T-cell (primary cell): ENCODE measurements at places on chromosomes 7 and 10.
A peak's percentile ranks its signal among the peaks of the same experiment; 100 is the strongest.

DNA sequence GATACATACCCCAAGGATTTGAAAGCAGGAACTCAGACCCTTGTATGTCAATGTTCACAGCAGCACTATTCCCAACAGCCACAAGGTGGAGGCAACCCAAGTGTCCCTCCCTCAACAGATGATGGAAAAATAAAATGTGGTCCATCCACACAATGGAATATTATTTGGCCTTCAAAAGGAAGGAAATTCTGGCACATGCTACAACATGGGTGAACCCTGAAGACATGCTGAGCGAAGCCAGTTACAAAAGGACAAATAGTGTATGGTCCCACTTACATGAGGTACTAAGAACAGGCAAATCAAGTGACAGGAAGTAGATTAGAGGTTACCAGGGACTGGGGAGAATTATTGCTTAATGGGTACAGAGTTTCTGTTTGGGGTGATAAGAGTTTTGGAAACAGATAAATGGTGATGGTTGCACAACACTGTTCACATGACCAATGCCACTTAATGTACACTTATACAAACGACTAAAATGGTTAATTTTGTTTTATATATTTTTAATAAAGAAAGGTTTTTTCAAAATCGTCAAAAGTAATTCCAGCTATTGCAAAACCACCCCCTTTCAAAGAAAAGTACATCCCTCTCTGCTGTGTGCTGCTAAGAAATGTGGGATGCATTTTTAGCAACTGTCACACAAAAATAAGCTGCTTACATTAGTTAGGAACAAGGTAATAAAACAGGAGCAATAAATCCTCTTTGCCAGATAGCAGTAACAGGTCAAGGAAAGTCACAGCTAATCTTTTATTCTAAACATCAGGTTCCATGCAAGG is 85.7 kb downstream of the GRB10 start:
- H3K27ac ChIP-seq, result no peak overlapping the region
- H3K4me1 ChIP-seq, result no peaks in the 10 kb centered on the region

DNA sequence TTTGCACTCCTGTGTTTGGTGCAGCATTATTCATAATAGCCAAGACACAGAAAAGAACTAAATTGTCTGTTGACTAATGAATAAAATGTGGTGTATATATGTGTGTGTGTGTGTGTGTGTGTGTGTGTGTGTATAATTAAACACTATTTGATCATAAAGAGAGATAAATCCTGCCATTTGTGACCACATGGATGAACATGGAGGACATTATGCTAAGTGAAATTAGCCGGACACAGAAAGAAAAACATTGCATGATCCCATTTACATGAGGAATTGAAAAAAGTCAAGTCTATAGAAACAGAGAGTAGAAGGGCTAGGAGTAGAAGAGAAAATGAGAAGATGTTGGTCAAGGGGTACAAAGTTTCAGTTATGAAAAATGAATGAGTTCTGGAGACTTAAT is 85.9 kb downstream of the ANK3 start:
- no peaks in the 10 kb centered on the region for H3K4me1 ChIP-seq
- no peak for DNase-seq
- H3K27ac ChIP-seq, result no peak overlapping the region
- H3K27me3 ChIP-seq, result no peaks in the 10 kb centered on the region
- no peak overlapping the region for H3K4me3 ChIP-seq

DNA sequence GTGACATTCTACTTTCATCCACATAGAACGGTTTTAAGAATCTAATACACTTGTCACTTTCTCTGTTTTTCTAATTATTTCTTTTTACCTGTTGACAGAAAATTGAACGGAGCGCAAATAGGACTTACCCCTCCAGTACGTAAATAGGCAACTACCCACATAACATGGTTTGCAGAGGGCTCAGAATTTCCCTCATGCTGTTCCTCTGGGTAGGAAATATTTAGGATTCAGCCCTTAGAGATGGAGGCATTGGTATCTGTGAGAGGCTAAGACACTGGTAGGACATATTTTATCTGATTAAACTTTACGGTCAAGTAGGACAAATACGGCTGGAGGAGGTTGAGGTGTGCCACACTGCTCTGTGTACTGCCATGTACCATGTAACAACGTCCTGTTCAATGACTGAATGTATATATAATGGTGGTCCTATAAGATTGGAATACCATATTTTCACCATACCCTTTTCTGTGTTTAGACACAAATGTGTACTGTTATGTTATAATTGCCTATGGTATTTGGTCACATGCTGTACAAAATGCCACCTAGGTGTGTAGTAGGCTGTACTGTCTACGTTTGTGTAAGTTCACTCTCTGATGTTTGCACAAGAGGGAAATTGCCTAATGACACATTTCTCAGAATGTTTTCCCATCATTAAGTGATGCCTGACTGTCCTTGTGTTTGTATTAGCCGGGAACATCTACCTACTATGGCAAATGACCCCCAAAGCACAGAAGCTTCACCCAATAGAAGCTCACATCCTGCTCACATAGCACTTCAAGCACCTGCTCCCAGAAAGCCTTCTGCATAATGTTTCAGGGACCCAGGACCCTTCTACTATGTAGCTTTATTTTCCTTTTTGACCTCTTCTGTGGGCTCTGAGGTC is 429.4 kb upstream of the AKR1E2 start:
- H3K36me3 ChIP-seq, result no peaks in the 10 kb centered on the region
- no peaks in the 10 kb centered on the region for H3K4me1 ChIP-seq
- no peak for DNase-seq
- H3K27me3 ChIP-seq, result peaks cover 3% of the 10 kb centered on the region

- H3K27me3 ChIP-seq, result no peaks in the 10 kb centered on the region
- no peak overlapping the region for H3K4me3 ChIP-seq
- no peak overlapping the region for H3K27ac ChIP-seq
These were observed 132.9 kb downstream of the BICC1 start for GRCh38 chr10:58645416-58646146.

- peak overlapping the region; percentile 35 for H3K27ac ChIP-seq
- peaks cover 5% of the 10 kb centered on the region for H3K36me3 ChIP-seq
- DNase-seq, result no peak
- H3K4me1 ChIP-seq, result peaks cover 34% of the 10 kb centered on the region
These were observed 3.6 kb downstream of the GDI2 start for GRCh38 chr10:5809527-5810154.

DNA sequence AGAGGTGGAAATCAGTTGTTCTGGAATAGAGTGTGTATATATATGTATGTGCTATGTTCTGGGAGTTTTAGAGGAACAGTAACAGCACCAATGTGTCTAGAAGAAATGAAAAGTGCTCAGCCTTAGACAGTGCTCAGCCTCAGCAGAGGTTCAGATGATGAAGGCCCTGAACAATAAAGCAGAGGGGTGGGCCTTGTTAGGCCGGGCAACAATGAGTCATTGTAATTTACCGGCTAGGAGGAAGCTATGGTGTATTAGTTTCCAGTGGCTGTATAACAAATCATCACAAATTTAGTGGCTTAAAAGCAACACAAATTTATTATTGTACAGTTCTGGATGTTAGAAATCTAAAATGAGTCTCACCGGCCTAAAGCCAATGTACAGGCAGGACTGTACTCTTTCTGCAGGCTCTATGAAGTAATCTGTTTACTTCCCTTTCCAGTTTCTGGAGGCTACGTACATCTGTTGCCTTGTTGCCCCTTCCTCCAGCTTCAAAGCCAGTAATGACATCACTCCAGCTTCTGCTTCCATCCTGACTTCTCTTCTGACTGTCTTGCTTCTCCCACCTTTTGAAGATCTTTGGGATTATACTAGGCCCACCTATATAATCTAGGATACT is 84.6 kb downstream of the CH25H start:
- no peak overlapping the region for H3K4me3 ChIP-seq
- H3K27me3 ChIP-seq, result no peaks in the 10 kb centered on the region
- H3K4me1 ChIP-seq, result no peaks in the 10 kb centered on the region
- no peak for DNase-seq

DNA sequence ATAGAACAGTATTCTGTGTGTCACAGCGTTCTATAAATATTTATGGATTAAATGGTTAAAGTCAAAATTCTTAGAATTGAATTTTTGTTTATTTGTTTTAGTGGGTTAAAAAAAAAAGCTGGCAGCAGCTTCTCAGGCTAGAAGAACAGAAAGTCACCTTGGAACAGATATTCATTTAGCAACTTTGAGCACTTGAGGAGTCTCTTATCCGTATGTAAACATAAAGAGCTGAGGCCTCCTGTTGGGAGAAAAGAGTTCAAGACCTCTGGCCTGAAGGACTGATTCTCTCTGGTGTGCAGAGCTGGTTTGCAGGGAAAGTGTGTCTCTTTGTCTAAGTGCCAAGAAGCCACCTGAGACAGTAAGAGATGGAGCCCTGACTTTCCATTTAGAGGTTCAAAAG is 109.9 kb downstream of the HERPUD2 start:
- H3K36me3 ChIP-seq, result no peaks in the 10 kb centered on the region
- H3K27me3 ChIP-seq, result no peaks in the 10 kb centered on the region
- no peak overlapping the region for H3K27ac ChIP-seq
- no peaks in the 10 kb centered on the region for H3K4me1 ChIP-seq

DNA sequence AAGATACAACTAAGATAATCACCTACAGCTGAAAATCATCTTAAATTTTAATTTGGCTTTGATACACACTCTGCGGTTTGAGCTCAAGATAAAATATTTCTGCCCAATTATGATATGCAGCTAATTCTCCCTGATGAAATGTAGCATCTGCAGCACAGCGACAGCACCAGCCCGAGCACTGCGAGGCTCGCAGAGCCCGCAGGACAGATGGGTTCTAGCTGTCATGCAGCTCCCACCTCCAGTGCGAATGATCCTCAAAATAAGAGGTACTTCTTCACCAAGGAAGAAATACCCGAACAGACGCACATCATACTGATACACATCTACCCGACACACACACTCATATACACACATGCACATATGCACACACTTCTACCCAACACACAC is 457.6 kb downstream of the PTPRN2 start:
- no peaks in the 10 kb centered on the region for H3K36me3 ChIP-seq
- no peak overlapping the region for H3K4me3 ChIP-seq
- H3K4me1 ChIP-seq, result no peaks in the 10 kb centered on the region
- no peak for DNase-seq
- no peak overlapping the region for H3K27ac ChIP-seq

- no peaks in the 10 kb centered on the region for H3K4me1 ChIP-seq
- H3K27ac ChIP-seq, result no peak overlapping the region
- H3K36me3 ChIP-seq, result no peaks in the 10 kb centered on the region
- H3K27me3 ChIP-seq, result no peaks in the 10 kb centered on the region
These were observed 294.7 kb downstream of the PRKG1 start for GRCh38 chr10:51368943-51369342.

GRCh38 chr7:47179812-47180515 is 401.9 kb downstream of the TNS3 start:
- H3K27me3 ChIP-seq, result no peaks in the 10 kb centered on the region
- no peak overlapping the region for H3K27ac ChIP-seq
- H3K4me3 ChIP-seq, result no peak overlapping the region
- no peaks in the 10 kb centered on the region for H3K4me1 ChIP-seq
- no peak for DNase-seq
- H3K36me3 ChIP-seq, result no peaks in the 10 kb centered on the region

GRCh38 chr7:124085179-124085578 is 52.3 kb upstream of the TMEM229A start:
- H3K27me3 ChIP-seq, result no peaks in the 10 kb centered on the region
- DNase-seq, result no peak
- H3K4me1 ChIP-seq, result no peaks in the 10 kb centered on the region
- H3K36me3 ChIP-seq, result no peaks in the 10 kb centered on the region
- H3K4me3 ChIP-seq, result no peak overlapping the region
- no peak overlapping the region for H3K27ac ChIP-seq

GRCh38 chr7:21370283-21370982 is 57.5 kb upstream of the SP4 start:
- no peak overlapping the region for H3K4me3 ChIP-seq
- no peaks in the 10 kb centered on the region for H3K27me3 ChIP-seq
- H3K4me1 ChIP-seq, result no peaks in the 10 kb centered on the region

- no peak overlapping the region for H3K4me3 ChIP-seq
- no peaks in the 10 kb centered on the region for H3K36me3 ChIP-seq
- H3K4me1 ChIP-seq, result no peaks in the 10 kb centered on the region
- no peak for DNase-seq
These were observed 130.0 kb upstream of the LRRTM3 start for GRCh38 chr10:66795866-66796265.

GRCh38 chr10:70913191-70913892 is 25.0 kb upstream of the PCBD1 start:
- no peaks in the 10 kb centered on the region for H3K36me3 ChIP-seq
- H3K4me3 ChIP-seq, result no peak overlapping the region
- H3K4me1 ChIP-seq, result no peaks in the 10 kb centered on the region
- no peaks in the 10 kb centered on the region for H3K27me3 ChIP-seq

- no peaks in the 10 kb centered on the region for H3K4me1 ChIP-seq
- no peak overlapping the region for H3K4me3 ChIP-seq
- no peak for DNase-seq
- no peaks in the 10 kb centered on the region for H3K27me3 ChIP-seq
- H3K36me3 ChIP-seq, result no peaks in the 10 kb centered on the region
These were observed 57.8 kb upstream of the WIPF3 start for GRCh38 chr7:29748286-29749099.

GRCh38 chr7:26858735-26859134 is 5.7 kb downstream of the SKAP2 start:
- H3K27me3 ChIP-seq, result no peaks in the 10 kb centered on the region
- H3K36me3 ChIP-seq, result no peaks in the 10 kb centered on the region
- peaks cover 2% of the 10 kb centered on the region for H3K4me1 ChIP-seq
- no peak overlapping the region for H3K27ac ChIP-seq
- DNase-seq, result no peak

DNA sequence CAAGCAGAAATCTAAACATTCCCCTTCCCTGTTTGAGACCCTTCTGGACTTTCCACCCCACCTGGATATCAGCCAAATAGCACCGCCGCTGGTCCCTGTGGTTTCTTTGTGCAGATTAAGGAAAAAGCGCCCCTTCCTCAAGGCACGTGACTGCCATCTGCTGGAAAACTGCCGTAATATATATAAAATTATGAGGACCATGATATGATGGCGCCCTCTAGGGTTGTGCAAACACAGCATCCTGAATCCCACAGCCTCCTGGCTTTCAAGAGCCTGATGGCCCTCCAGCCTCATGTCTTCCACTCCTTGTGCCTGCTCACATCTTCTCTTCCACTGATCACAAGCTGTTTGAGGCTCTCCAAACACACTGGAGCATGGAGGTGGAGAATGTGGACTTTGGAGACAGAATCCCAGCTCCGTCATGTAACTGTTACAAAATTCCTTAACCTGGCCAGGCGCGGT is 121.3 kb downstream of the MYL10 start:
- H3K27me3 ChIP-seq, result peaks cover 45% of the 10 kb centered on the region
- no peak overlapping the region for H3K4me3 ChIP-seq
- H3K4me1 ChIP-seq, result peaks cover 9% of the 10 kb centered on the region
- DNase-seq, result peak; percentile 8

- no peak for DNase-seq
- no peak overlapping the region for H3K4me3 ChIP-seq
- no peaks in the 10 kb centered on the region for H3K4me1 ChIP-seq
These were observed 101.2 kb upstream of the KLF6 start for GRCh38 chr10:3886191-3886590.

GRCh38 chr10:87915406-87915805 is 52.0 kb downstream of the PTEN start:
- DNase-seq, result no peak
- H3K27ac ChIP-seq, result no peak overlapping the region
- peaks cover 6% of the 10 kb centered on the region for H3K36me3 ChIP-seq
- no peak overlapping the region for H3K4me3 ChIP-seq
- H3K27me3 ChIP-seq, result no peaks in the 10 kb centered on the region

GRCh38 chr10:118259288-118259906 is 82.7 kb downstream of the FAM204A start:
- H3K27me3 ChIP-seq, result peaks cover 4% of the 10 kb centered on the region
- no peak overlapping the region for H3K27ac ChIP-seq
- H3K4me1 ChIP-seq, result no peaks in the 10 kb centered on the region
- no peaks in the 10 kb centered on the region for H3K36me3 ChIP-seq
- H3K4me3 ChIP-seq, result no peak overlapping the region

- DNase-seq, result no peak
- no peaks in the 10 kb centered on the region for H3K27me3 ChIP-seq
- H3K27ac ChIP-seq, result no peak overlapping the region
- no peaks in the 10 kb centered on the region for H3K4me1 ChIP-seq
- no peaks in the 10 kb centered on the region for H3K36me3 ChIP-seq
These were observed 370.1 kb downstream of the ADRA2A start for GRCh38 chr10:111446966-111447365.
